ENCODE measurements at places on chromosomes 3 and 15.

GRCh38 chr15:69403594-69403993 is 10.6 kb upstream of the KIF23 start:
- no peak for DNase-seq

GRCh38 chr15:57534281-57534680 is 57.4 kb upstream of the MYZAP start:
- DNase-seq, result no peak

DNA sequence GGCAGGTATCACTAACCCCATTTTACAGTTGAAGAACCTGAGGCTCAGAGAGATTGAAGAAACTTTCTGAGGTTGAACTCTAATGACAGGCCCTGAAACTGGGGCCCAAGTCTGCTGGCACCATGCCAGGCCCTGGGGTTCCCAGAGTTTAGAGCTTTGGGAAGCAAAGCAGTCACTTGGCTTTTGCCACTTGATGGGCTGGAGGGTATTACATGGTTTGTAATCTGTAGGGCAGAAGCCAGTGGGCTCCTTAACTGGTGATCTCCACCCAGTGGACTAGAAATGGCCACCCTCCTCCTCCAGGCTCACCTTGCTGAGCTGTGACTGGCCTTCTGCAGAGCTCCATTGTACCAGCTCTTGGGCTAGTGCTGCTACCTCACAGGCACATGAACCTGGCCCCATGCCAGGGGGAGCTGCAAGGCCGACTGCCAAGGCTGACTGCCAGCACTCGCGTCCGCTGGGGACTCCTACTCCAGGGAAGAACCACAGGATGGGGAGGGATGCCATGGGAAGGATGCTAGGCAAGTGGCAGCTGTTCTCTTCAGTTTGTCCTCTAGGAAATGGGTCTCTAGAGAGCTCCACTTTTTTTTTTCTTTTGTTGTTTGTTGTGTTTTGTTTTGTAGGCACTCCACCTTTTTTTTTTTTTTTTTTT is 104.8 kb downstream of the ETFA start:
- peak; percentile 66 for DNase-seq

DNA sequence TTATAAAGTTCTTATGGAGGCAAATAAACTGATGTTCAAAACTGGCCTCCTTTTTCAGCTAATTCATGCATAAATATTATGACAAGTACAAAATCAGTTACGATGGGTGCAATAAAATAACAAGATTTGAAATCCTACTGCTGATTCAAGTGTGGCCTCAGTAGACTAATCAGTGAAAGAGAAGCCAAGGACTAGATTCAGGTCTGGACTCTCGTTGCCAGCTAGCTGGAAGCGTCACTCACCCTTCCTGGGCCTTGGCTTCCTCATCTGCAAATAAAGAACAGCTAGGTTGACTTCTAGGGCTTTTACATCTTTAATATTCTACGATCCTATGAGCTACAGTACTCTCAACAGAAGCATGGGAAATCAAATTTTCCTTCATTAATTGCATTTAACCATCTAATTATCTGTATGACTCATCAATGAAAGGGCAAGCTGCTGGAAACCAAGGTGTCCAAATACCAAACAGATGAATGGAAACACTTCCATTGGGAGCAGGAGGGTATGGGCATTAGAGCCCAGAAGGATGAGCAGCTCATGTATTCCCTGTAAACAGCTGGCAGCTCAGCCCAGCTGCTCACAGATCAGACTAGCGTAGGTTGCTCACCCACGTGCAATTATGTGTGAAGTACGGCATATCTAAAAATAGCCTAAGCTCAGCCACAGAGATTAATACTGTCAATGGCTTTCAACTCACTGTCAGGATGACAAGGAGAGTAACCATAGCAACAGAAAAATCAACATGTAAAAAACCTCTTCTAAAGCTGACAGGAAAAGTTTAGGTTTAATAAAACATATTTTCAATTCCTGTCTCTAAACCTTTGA is 294.8 kb downstream of the PLCL2 start:
- no peak for DNase-seq

GRCh38 chr3:123344175-123344906 is 104.5 kb downstream of the ADCY5 start:
- DNase-seq, result no peak

DNA sequence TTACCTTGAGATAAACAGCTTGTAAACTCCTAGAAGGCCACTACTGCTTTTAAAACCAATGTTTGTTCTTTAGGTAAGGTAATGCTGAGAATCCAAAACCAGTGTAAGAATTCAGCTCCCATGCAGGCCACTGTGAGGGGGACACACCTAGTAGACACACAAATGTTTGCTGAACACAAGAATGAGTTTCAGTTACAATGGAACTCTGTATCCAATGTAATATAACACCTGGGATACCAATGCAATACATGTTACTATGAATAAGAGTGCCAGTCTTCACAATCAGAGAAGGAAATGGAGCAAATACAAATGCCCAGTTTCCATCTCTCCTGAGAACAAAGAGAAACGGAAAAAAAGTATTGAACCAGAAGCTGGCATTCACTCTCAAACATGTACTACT is 65.9 kb downstream of the IGF2BP2 start:
- DNase-seq, result no peak

- DNase-seq, result no peak
Measured at GRCh38 chr15:97729270-97729669, 231.2 kb upstream of the ARRDC4 start.

DNA sequence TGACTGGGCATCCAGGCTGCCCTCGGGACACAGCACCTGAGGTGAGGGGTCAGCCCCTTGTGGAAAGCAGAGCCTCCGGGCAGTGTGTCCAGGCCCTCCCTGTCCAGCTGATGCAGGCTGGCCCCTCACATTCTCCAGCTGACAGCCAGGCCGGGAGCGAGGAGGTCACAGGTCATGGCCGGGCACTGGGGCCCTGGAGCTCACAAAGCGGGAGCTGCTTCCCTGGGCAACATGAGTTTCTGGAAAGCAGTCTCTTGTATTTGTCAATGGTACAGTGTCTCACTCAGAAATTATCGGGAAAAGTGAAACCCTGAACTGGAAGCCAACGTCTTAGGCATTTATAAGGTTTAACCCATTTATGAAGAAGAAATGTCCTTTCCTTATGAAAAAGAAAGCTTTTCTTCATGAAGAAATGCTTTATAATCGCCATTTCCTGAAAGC is 118.5 kb downstream of the OPA1 start:
- DNase-seq, result no peak

- peak; percentile 86 for DNase-seq
Measured at GRCh38 chr3:100875239-100875638, 118.0 kb downstream of the ABI3BP start.

DNA sequence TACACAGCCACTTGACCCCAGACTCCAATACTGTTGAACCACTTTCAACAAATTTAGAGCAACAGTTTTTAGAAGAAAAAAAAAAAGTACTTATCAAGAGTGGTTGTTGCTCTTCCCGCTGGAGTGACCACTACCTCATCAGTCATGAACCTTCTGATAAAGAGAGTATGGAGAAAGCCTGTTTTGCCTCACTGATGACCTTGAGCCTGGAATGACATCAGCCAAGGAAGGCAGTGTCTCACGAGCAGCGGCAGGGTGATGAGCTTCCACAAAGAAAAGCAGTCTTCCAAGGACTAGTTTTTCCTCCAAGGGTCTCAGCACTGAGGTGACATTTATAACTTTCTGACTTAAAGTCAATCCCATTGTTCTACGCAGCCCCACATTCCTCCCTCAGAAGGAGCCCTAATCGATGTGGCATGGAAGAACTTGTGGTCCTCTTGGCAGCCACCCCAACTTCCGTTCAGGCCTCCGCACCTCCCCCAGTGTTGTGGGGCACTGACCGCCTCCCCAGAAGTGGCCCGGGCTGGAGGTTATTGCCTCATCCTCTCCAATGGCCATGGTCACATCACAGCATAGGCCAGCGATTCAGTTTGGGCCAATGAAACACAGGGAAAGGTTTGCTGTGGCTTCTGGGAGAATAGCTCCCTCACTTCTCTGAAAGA is 1.8 kb upstream of the CYP11A1 start:
- no peak for DNase-seq

GRCh38 chr3:8555725-8556472 is 54.3 kb downstream of the LMCD1 start:
- DNase-seq, result no peak

DNA sequence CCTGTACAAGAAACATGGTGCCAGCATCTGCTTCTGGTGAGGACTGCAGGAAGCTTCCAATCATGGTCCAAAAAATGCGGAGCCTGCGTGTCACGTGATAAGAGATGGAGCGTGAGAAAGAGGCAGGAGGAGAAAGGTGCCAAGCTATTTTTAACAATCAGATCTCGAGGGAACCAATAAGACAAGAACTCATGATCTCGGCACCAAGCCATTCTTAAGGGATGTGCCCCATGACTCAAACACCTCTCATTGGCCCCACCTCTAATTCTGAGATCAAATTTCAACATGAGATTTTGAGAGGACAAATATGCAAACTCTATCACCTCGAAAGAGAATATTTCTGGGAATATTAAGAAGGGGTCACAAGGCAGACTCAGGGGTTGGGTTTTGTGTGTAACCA is 107.2 kb downstream of the PYDC2 start:
- no peak for DNase-seq

GRCh38 chr3:143697975-143698374 is 150.3 kb downstream of the SLC9A9 start:
- DNase-seq, result no peak

GRCh38 chr15:65082303-65082953 is 5.9 kb downstream of the KBTBD13 start:
- peak; percentile 67 for DNase-seq

DNA sequence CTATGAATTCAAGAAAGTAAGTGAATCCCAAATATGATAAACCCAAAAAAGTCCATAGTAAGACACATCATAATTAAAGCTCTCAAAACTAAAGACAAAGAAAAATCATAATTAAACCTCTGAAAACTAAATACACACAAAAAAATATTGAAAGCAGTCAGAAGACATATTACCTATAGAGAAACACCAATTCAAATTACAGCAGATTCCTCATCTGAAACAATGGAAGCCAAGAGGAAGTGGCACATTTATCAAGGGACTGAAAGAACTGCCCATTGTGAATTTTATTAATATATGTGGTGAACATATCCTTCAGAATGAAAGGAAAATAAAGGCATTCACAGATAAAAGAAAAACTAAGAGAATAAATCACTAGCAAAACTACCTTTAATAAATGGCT is 128.2 kb downstream of the SCAPER start:
- DNase-seq, result no peak

DNA sequence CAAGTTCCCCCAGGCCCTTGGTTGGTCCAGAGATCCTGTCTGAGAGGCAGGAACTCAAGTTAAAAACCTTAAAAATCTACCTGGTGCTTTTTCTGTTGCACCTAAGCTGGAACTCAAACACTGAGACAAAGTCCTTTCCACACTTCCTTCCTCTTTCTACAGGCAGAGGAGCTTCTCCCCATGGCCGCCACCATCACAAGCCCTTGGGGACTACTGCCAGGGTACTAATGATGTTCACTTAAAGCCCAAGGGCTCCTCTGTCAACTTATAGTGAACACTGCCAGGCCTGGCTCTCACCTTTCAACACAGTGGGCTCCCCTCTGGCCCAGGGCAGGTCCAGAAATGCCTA is 26.0 kb downstream of the TM4SF18 start:
- DNase-seq, result no peak

DNA sequence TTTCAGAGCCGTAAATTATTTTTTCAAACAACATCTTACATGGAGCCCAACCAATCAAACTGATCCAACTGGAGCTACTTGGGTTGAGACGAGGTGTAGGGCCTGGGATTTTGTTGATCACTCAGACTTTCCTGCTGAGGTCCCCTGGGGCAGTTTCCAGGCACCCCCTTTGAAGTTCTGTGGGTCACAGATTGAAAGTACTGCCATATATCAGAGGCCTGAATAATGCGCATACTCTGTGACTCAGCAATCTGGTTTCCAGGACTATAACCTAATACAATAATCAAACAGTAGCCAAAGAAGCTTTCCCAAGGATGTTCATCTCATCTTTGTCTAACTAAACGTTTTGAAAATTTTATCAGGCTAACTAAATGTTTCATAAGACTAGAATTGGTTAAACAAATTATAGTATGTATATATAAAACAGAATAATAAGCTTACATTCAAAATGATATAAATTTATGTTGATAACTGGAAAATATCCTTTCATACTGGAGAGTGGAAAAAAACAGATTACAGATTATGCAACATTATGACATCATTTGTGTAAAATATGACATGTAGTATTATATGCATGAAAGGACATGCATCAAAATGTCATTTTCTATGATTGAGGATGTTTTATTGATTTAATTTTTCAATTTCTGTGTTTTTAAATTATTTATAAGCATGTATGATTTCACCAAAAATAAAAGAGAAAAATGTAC is 617.1 kb downstream of the NTRK3 start:
- no peak for DNase-seq

DNA sequence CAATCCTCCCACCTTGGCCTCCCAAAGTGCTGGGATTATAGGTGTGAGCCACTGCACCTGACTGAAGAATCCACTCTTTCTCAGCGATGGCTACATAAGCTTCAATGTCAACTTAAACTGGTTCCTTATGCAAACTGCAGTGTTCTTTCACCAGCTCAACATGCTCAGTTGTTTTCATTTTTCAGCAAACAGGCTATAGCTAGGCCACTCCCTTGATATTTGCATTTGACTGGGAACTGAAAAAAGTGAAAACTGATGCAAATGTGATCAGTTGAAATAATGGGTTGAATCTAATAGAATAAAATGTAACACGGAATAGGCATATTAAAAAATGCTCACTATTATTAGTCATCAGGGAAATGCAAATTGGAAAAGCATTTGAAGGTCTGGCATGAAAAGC is 74.2 kb upstream of the GCNT3 start:
- no peak for DNase-seq

- DNase-seq, result no peak
Measured at GRCh38 chr15:78616506-78616905, 4.3 kb downstream of the CHRNA3 start.

DNA sequence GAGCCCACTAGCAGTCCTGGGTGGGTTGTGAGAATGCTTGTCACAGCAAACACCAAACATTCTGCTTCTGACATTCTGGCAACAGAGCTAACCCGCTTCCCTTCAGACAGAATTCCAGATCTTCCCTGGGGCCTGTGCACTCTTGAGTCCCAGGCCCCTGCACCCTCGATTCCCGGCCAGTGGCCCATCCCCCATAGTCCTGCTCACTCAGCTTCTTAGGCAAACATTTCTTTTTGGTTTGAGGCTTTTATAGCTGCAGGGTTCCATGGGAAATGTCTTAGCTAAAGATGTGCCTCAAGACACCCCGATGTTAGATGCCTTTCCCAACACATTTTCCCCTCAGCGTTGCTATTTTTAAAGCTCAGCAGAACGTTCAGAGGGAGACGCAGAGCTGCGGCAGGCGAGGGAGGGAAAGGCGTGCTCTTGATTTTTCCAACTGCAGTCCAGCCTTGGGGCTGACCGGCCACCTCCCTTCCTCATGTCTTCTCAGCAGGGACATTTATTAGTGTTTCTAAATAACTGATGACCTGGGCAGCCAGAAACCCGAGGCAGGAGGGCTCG is 35.2 kb downstream of the ABTB1 start:
- no peak for DNase-seq

Measured in mucosa of descending colon (tissue), 3 donors.